ENCODE measurements at places on chromosomes 12 and 14.

DNA sequence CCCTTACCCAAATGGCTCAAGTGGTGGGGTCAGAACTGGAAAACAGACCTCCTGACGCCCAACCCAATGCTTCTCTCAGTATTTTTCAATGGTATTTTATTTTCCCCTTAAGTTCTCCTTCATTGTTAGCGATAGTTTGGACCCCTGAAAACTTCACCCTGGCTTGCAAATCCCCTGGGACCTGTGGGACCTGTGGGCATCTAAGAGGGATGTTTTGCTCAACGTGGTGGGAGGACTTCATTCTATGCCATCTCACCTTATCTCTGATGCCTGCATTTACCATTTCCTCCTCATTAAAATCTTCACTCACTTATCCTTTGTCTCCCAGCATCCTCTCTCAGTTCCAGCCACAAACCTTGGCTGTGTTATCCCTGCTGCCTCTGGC lies 59.4 kb upstream of the GZMB start:
- no peak for DNase-seq

DNA sequence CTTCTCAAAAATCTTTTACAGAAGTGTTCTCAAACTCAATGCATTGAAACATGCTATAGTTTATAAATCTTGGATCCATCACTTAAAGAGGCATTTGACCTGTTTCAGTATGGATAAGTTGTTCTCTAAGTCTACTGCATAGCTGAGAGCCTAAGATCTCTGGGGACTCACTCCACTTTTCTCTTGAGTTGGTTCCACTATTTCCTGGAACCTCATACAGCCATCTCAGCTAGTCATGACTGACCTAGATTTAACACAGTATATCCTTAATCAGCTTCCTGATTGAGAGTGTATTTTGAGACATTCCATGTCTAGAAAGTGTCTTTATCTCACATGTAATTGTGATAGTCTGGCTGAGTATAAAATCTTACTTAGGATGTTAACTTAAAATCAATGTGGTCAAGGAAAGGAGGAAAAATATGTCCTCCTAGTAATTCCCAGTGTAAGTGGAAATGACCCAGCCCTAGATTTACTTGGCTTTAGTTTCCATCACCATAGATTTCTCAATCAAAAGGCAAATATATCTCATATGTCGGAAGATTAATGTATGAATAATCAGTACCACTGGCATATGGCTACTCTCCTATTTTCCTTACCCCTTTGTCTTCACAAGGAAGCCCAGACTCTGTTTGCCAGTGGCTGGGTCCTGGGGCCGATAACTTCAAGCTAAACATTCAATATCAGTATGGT lies 61.9 kb downstream of the KICS2 start:
- DNase-seq = no peak

DNA sequence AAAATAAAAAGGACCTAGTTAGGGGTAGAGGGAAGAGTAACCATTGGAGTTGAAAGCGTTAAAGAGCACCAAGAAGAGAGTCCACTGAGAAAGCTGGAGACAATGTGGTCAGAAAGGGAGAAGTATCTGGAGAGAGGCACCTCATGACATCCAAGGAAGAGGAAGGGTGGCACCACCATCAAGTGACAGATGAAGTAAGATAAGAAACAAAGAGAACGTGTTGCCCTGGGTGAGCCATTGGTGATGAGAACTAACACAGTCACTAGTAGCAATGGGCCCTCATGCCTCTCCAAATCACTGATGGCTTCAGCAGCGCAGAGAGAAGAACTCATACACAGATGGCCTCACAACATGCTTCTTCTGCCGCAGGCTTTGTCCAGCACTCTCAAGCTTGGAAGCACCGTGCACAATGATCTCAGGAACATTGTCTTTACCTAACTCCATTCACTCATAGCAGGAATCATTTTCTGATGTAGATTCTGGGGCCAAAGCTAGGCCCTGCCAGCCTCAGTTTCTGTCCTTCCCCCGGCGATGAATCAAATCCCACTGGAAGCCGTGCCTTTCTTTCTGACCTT lies 252.9 kb downstream of the DPF3 start:
- DNase-seq = no peak

GRCh38 chr14:22796087-22796707 lies 19.0 kb downstream of the SLC7A7 start:
- no peak for DNase-seq

DNA sequence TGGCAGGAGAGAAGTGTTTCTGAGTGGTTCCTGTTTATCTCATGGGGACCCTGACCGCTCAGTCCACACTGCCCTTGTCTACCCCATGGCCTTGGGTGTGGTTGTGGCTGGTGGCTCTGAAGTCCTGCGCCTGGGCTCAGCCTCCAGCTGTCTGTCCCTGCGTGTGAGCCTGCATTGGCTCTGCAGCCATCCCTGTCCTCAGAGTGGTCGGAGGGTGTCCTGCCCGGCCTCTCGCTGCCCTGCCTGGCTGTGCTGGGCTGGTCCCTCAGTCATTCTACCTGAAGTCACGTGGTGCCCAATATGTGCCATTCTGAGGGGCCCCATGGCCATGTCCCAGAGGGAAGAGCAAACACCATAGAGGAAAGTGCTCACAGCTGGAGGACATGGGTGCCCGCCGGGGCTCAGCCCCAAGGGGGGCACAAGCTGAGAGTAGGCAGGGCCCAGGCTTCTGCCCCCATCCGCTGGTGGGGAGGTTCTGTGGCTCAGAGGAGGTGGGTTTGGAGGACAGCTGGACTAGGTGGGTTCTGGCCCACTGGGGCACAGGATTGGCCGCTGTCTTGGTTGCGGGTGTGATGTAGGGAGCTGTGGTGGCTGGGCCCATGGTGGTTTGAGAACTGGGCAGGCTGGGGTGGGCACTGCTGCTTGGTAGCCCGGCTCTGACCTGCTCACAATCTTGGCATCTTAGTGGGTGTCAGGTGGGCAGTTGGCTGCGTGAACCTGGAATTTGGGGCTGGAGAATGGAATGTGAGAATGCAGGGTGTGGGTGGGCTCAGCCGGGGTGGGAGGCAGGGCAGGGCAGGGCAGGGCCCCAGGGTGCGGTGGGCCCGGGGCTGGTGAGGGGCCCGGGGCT lies 11.6 kb downstream of the TEDC1 start:
- no peak for DNase-seq

- DNase-seq = no peak
Observed at GRCh38 chr14:71133296-71133695, 226.0 kb downstream of the PCNX1 start.

GRCh38 chr12:25377469-25378177 lies 126.9 kb upstream of the KRAS start:
- no peak for DNase-seq

DNA sequence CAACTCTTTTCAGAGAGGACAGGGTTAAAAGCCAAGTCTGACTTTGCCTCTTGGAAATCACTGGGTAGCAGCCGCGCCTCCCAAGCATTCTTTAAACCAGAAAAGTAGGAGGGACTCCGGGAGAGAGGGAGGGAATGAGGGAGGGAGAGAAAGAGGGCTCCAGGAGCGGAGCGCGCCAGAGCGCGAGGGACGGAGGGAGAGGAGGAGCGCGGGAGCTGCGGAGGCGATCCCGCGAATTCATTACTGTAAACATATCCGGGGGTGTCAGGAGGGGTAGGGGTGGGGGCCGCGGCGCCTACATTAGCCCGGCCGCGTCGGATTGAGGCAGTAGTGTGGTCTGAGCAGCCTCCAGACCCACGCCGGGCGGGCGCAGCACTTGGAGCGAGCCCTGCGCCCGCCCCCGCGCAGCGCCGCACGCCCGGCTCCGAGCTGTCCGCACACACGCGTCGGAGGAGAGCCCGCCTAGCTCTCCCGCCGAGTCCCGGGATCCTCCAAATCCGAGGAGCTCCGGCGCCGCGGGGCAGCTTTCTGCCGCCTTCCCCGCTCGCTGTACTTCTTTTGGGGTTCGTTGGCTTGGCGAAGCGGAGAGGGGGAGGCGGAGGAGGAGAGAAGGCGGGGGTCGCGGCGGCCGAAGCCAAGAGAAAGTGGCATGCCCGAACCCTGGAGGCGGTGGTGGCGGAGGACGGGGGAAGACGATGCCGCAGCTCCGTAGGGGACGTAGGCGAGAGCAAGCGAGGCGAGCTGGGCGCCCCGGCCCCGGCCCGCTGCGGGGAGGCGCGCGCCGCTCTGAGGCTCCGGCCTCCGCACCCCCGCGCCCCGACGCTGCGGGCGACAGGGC lies 3.3 kb downstream of the FLRT2 start:
- DNase-seq = no peak

DNA sequence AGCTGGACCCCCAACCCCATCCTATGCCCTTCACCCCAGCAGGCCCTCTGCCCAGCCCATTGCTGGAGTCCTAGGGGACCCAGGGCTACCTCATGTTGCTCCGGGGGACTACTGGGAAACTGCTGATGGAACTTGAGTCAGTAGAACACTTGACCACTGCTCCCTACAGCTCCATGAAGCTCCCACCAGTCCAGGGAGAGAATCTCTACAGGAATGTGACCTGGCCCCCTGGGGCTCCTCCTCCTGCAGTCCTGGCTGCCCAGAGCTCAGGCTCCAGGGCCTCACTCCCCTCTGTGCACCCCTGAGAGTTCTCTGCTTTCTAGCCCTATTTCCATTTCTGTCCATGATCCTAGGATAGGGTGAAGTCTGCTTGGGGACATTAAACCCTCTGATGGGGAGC lies 10.8 kb upstream of the AQP2 start:
- no peak for DNase-seq

- no peak for DNase-seq
Observed at GRCh38 chr14:105204206-105204930, 23.3 kb upstream of the NUDT14 start.

GRCh38 chr14:22221508-22221907 lies 367.5 kb downstream of the DAD1 start:
- no peak for DNase-seq
